ENCODE measurements at places on chromosomes 7 and 10. TPM values are rescaled to one million over a fixed set of nuclear protein-coding genes. Genes with fewer than 3 reads are reported as not detected.
A peak's percentile ranks its signal among the peaks of the same experiment; 100 is the strongest.

Gene ASB10
- not detected for total RNA-seq

- no peaks in the 10 kb centered on the region for H3K4me1 ChIP-seq
- H3K4me3 ChIP-seq = no peak overlapping the region
- no peaks in the 10 kb centered on the region for H3K36me3 ChIP-seq
These were observed 12.6 kb downstream of the TMEM176B start for GRCh38 chr7:150787321-150788281.

- H3K36me3 ChIP-seq = no peaks in the 10 kb centered on the region
- H3K4me3 ChIP-seq = no peak overlapping the region
- no peaks in the 10 kb centered on the region for H3K4me1 ChIP-seq
- H3K27me3 ChIP-seq = no peaks in the 10 kb centered on the region
- DNase-seq = peak; percentile 48
- no peak overlapping the region for H3K27ac ChIP-seq
These were observed 112.2 kb downstream of the ADARB2 start for GRCh38 chr10:1625079-1625478.

Gene ANTXRL
- not detected for total RNA-seq

- H3K27me3 ChIP-seq = no peaks in the 10 kb centered on the region
- H3K4me3 ChIP-seq = no peak overlapping the region
- DNase-seq = peak; percentile 36
- no peaks in the 10 kb centered on the region for H3K4me1 ChIP-seq
- H3K27ac ChIP-seq = no peak overlapping the region
- H3K36me3 ChIP-seq = no peaks in the 10 kb centered on the region
These were observed 59.4 kb downstream of the SHH start for GRCh38 chr7:155752756-155753445.

DNA sequence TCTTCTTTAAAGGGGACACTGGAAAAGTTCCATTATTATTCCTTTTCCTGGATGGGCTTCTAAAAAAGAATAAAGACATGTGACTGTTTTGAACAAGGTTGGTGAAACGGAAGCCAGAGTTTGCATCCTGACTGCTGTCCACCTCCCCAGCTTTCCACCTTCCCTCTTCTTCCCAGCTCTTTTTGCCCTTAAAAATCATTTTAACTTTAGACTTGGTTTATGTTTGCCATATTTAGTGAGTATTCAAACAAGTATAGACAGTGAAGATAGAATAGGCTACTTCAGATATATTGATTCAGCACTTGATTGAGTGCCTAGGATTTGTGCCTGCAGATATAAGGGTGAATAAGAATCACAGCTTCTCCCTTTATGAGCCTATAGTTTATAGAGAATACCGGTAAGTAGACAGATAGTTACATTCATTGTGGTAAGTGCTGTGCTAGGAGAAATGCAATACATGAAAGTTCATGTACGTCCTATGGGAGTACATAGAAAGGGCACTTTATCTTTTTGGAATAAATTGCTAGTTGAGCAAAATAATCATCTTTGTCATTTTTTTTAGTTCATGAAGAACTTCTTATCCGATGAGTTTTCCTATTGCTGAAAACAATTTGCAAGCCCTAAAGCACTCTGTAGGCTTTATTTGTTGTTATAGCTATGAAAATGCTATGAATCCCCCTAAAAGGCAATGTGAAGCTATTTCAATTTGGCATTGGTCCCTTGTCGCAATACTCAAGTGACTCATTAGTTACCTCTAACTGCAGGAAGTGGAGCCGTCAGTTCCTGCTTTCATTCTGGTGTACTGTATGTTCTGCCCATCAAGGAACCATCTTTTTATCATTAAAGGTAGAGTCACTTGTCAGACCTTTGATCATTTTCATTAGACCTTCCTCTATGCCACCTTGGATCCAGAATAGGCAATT, 57.2 kb upstream of the STRIP2 start:
- no peaks in the 10 kb centered on the region for H3K4me1 ChIP-seq
- no peaks in the 10 kb centered on the region for H3K36me3 ChIP-seq
- no peaks in the 10 kb centered on the region for H3K27me3 ChIP-seq
- H3K27ac ChIP-seq = no peak overlapping the region

- DNase-seq = no peak
- no peaks in the 10 kb centered on the region for H3K4me1 ChIP-seq
- H3K27ac ChIP-seq = no peak overlapping the region
- no peak overlapping the region for H3K4me3 ChIP-seq
- H3K36me3 ChIP-seq = no peaks in the 10 kb centered on the region
These were observed 16.4 kb upstream of the NDUFA5 start for GRCh38 chr7:123573896-123574467.
